ENCODE measurements at places on chromosomes 11 and 22.

- DNase-seq = no peak
These were observed 61.8 kb downstream of the ANO1 start for GRCh38 chr11:70139785-70140410.

DNA sequence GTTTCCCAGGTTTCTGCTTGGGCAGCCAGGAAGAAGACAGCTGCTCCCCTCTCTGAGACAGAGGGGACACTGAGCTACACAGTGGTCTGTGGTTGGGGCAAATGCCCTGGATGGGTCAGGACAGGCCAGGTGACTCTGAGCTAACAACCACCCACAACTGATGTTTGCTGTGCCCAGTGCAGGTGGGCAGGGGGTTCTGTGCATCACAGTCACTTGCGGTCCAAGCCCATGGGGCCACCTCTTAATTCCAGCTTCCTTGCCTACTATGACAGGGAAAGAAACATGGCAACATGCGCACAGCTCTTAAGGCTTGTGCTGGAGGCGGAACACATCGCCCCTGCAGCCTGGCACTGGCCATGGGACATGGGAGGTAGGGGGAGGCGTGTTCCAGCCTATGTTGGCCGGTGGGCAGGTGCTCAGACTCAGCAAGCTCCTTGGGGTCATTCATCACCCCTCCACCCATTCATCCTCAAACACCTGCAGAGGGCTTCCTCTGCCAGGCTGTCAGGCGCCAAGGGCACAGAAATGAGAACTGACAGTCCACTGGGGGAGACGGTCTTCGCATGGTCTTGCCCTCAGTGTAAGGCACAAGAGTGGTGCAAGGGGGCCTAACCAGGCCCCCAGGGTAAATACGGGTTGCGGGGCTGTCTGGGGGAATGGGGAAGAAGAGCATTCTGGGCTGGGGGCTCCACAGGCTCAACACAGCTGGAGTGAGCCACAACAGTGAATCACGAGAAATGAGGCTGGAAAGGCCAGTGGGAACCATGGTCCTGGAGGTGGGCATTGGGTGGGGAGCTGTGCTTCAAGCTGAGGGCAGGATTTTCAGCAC is 55.6 kb downstream of the ARFGAP3 start:
- DNase-seq = no peak

DNA sequence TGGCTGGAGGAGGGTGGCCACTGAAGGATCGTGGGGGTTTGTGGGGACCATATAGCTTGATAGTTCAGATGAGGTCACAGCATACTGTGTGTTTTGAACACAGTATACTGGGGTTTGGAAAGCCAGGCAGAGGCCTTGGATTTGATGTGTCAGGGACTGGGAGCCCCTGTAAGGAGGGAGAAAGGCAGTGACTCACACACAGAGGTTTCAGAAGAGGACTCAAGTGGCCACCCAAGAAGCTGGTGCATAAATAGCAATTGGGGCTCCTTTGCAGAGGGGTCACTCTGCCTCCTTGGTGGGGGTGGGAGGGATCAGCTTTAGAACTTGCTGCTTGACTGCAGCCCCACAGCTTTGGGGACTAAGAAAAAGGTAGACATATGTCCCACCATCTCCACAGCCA is 39.3 kb downstream of the SLC5A1 start:
- DNase-seq = no peak

DNA sequence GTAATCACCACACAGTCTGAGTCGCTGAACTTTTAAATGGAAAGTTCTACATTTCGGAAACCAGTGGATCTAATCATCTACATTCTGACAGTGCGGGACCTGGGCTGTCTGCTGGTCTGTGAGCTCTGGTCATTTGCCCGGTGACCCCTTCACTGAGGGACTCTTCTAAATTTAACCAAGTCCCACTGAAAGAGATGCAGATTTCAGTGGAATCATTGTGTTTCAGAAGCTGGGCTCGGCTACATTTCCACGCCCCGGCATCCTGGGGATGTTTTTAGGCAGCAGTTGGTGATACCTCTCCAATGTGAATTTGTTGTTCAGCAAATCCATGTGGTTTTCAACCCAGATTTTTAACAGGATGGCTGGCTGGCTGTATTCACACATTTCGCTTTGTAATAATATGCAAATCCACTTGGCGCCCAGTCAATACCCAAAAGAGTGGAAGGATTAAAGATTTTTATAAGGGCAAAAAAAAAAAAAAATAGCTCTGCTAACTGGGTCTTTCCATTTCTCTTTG is 145.5 kb upstream of the RASSF10 start:
- no peak for DNase-seq

DNA sequence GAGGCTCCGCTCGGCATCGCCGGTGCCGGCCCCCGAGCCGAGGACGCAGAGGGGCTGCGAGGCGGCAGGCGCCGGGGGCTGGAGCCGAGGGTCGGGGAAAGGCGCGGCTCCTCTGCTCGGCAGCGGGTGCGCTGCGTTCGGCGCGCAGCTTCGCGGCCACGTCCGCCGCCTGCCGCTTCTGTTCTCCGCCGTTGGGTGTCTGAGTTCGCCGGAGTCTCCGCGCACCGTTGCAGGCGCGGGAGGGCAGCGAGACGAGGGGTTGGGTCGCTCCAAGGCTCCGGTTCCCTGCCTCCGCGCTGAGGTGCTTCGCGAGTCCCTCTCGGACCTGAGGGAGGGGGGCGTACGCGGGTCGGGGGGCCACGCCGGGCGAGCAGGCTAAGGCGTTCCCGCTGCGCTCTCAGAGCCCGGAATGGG is 347 bp downstream of the MN1 start:
- DNase-seq = no peak

DNA sequence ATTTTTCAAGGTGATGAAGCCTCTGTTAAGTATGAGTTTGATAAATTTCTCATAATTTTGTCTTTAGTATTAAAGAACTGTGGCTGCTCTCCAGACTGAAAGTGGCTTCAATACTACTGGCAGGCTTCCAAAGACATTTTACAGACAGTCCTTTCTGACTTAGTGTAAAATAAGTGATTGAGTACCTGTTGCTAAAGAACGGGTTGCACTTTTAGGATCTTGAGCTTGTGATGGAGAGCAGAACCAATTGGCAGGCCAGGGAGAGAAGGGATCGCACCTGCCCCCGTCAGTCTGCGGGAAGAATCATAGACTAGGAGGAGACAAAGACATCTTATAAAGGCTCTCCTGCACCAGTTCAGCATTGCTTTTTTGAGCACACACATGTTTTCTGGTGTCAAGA is 4.4 kb downstream of the NCAM1 start:
- no peak for DNase-seq

DNA sequence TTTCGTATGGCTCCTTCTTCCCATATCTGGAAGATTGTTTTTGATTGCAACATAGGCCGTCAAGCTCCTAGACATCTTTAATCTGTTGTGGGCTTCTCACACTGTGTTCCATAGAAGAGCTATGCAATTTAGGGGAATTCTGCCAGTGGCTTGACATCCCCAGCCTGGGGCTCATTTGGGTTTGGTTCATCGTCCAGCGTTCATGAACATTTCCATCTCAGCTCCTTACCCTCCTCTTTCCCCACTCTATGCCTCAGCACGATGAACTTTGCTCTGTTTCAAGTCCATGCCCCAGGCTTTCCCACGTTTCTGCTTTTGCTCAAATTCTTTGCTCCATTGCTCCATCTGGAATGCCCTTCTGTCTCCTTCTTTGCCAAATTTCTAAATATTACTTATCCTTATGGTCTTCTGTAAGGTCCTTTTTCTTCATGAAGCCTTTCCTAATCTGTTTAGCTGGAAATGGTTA is 26.1 kb upstream of the CLMP start:
- no peak for DNase-seq
